Activated CD4-positive, alpha-beta T cell treated with anti-CD3 and anti-CD28 coated beads, Interleukin-2, amount 50 U/mL, for 24 hours (primary cell): ENCODE measurements at places on chromosomes 2 and 18.

GRCh38 chr2:208319391-208319790 is 53.3 kb downstream of the PIKFYVE start:
- no peak for DNase-seq

DNA sequence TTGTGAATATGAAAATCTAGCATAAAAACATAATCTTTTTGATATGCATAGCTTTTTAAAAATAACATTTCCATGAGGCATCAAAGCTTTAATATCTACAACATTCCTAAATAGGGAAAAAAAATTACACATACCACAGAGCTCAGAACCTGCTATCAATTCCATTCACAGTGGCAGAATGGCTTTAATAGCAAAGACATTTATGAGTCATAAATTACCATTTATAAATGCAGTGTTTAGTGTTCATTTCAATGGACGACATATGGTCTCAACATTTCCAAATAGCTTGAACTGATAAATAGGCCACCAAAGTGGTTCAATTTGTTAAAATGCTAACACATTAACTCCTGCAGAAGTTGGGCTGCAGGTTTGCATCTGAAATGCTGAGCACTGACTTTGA is 600.6 kb upstream of the SETBP1 start:
- no peak for DNase-seq

GRCh38 chr2:8414946-8415879 is 266.6 kb upstream of the ID2 start:
- DNase-seq: no peak

GRCh38 chr2:75800456-75800855 is 89.7 kb upstream of the GCFC2 start:
- DNase-seq: no peak

DNA sequence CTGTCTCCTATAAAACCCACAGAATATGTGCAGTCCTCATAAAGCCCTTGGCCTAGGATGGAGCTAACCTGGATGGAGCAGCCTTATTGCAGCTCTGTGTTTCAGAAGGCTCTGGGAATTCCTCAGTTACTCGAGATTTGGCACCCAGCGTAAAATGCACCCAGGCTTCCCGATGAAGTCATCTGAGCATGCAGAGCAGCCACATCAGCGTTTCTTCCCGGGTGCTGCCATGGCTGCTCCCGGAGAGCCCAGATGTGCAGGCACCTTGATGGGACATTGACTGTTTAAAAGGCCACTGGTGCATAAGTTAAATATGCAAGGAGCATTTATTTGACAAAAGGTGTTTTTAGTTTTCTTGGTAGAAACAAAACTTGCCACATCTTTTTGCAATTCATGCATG is 115.2 kb downstream of the MBP start:
- DNase-seq: no peak

DNA sequence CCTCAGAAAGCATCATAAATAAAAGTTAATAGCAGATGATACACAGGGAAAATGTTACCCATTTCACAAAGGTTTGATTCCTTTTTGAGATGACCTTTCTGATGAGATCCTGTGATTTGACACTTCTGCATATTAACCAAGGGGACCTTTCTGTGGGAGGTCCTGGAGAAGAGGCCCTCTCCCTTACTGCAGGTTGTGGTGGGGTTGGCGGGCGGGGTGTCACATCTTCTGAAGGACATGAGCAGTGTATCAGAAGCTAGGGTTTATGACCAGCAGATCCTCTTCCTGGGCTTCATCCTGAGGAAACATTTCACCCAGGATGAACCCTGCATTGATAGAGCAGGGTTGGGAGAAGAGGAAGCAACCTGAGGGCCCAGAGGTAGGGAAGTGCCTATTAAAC is 37.2 kb upstream of the SCLY start:
- no peak for DNase-seq

DNA sequence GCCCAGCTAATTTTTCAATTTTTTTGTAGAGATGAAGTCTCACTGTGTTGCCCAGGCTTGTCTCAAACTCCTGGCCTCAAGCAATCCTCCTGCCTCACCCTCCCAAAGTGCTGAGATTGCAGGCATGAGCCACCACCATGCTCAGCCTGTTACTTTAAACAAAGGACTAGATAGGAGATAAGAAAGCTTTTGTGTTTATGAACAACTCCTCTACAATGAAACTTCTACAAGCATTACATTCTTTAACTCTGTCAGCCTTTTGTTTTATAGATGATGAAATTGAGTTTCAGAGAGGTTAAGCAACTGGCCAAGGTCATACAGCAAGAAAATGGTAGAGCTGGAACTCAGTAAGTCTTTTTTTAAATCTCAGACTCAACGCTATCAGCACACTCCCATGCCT is 22.7 kb downstream of the ALPK2 start:
- no peak for DNase-seq

DNA sequence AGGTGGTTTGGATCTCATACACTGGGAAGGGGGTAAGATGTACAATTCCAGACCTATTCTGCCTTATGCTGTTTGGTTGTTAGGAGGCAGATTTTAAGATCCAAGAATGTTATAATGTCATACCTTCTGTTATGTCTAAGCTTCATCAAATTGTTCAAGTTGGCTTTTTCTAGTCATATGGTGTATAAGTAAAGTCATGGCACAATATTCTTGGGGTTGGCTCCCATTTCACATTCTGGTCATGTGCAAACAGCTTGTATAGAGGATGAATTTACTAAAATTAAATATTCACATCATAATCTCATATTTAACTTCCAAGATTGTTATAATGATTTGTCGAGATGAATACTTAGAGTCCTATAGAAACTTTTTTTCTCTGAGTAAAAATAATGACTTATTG is 424.9 kb upstream of the HNMT start:
- DNase-seq: no peak

DNA sequence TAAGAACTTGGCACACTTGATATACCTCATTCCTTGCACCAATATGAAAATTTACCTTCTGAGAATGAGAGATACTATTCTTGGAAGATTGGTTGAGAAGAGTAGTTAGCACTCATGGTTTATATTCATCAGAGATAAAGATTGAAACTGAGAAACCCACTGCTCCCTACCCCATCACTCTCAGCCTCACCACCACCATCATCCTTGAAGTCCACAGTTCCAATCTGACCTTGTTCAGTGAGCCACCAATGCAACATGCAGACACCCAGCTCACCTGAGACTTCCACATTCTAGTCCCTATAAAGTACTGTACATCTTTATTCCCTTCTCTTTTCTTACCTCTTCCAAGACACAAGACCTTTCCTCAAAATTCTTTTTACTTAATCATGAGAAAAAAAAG is 869.0 kb downstream of the TRIB2 start:
- no peak for DNase-seq
